ENCODE measurements at places on chromosomes 6 and 20. TPM values are rescaled to one million over a fixed set of nuclear protein-coding genes. Genes with fewer than 3 reads are reported as not detected.

Gene TGM2
- 33.4 TPM for total RNA-seq

Gene ARG1
- total RNA-seq: not detected

Gene LINC00237
- total RNA-seq: not detected

Gene SNAP91
- 0.65 TPM for total RNA-seq

Gene DEFB121
- not detected for total RNA-seq

Gene PSMB8
- total RNA-seq: 108 TPM

Data from Daoy (cell line).